ENCODE measurements at places on chromosomes 7 and 10. TPM values are rescaled to one million over a fixed set of nuclear protein-coding genes. Genes with fewer than 3 reads are reported as not detected.

GRCh38 chr7:129371487-129371886 lies 62.7 kb upstream of the STRIP2 start:
- DNase-seq: no peak

DNA sequence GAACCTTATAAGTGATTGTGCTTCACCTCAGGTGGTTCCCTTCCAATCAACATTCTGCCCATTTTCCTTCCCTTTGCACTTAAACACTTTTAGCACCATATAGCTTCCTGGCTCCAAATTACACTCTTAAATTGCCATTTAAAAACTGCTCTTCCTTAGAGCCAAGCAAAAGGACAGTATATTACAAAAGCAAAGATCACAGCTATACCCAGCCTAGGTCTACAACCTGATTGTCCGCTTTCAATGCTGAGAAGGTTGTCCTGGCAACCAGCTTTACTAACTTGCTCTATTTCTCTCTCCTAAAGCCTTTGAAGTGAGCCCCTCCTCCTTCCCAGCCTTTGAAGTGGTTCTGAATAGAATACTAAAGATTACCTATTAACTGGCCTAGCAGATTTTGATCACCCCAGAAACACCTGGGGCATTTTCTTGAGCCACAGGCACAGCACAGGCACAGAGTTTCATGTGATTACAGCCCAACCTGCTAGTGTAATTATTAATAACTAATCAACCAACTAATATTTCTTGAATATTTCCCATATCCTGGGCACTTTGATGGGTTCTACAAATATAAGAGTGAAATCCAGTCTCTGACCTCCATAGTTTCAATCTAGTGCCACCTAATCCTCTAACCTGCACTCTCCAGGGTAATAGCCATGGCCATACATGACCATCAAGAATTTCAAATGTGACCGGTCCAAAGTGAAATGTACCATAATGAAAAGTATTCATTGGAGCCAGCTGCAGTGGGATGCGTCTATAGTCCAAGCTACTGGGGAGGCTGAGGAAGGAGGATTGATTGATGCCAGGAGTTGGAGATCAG lies 63.6 kb upstream of the TRIM24 start:
- no peak for DNase-seq

- no peak for DNase-seq
Observed at GRCh38 chr7:149140831-149141230, 6.4 kb upstream of the ZNF398 start.

GRCh38 chr7:116093516-116094301 lies 63.1 kb upstream of the TFEC start:
- DNase-seq: no peak

- DNase-seq: no peak
Observed at GRCh38 chr10:70410608-70411007, 6.7 kb downstream of the EIF4EBP2 start.

DNA sequence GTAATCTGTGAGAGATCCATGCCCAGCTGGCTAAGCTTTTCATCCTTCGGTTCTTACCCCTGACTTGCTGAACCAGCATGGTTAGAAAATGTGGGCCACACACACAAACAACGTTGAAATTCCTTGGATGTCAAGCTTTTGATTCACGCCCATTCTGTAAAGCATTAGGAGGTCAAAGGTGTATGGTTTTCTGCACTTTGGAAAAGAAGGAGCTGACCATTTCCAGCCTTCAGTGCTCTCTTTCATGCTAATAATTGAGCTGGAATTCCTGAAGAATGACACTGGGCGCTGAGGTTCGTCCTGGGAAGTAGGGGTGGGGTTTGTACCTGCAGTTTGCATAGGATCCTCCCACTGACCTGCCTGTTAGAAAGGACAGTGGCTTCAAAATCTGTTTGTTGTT lies 23.1 kb downstream of the KLF6 start:
- DNase-seq: peak; percentile 19

DNA sequence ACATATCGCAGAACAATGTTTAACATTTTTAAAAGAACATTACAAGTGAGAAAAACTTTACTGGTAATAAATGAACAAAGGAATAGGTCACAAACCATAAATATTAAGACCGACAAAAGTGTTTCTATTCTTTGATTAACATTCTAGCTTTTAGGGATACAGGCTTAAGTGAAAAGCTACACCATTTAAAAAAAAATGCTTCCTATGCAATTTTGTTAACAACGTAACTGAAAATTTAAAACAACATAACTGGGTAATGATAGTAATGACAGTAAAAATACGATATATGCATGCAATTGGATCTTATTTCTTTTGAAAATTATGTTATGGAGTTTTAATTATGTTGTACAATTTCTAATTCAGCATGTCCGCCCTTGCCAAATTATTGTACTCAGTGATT lies 49.7 kb upstream of the THSD7A start:
- no peak for DNase-seq

- DNase-seq: no peak
Observed at GRCh38 chr10:1920127-1920526, 182.8 kb upstream of the ADARB2 start.

GRCh38 chr10:104066945-104067344 lies 18.7 kb downstream of the COL17A1 start:
- DNase-seq: no peak

DNA sequence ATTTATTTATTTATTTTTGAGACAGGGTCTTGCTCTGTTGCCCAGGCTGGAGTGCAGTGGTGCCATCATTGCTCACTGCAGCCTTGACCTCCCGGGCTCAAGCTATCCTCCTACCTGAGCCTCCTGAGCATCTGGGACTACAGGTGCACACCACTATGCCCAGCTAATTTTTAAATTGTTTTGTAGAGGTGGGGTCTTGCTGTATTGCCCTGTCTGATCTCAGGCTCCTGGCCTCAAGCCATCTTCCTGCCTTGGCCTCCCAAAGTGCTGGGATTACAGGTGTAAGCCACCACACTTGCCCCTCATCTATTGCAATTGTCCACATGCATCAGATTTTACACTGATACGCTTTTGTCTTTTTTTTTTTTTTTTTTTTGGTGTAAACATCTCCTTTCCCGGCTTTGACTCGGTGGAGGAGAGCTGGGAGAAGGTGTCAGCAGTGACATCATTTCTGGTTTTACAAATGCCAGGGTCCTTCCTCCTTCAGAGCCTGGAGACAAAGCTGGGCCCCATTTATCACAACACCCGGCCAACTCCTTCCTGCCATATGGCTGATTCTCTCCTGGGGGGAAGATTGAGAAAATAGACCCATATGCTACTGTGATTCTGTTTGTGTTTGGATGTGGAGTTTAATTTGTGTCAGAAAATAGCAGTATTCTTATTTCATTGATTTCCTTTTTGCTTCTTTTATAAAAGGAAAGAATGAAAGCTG lies 61.3 kb downstream of the GALNT17 start:
- no peak for DNase-seq

DNA sequence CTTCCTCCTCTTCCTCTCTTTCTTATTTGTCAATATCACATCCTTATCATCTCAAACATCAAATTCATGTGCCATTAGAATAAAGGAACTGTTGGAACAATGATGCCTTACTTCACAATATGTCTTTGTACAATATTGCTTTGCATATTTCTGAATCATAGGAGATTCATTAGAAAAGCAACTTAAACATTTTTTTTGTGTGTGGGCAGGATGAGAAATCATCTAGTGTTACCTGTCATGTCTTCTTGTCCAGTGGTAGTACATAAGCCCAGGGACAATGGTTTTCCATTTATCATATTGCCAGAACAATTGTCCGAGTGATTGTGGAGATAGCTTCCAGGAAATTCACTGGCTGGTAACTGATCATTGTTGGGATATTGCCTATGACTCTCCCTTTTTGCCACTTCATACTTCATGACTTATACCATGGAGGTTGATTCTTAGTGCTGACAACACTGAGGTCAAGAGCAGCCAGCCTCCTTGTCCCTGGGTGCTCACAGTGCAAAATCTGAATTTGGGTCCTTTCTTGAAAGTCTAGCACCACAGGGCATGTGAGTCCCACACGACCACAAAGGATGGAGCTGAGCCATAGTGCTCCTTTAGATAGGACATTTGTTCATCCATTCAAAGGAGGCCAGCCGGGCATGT lies 215.0 kb downstream of the MDFIC start:
- no peak for DNase-seq

Gene PRF1
- total RNA-seq: 1.1 TPM

Gene HELLS
- total RNA-seq: 1.6 TPM

Gene WASL
- total RNA-seq: 19.6 TPM

Gene TAS2R41
- total RNA-seq: 0.45 TPM

Gene SLC26A4
- total RNA-seq: not detected
